NCI-H748 treated with DMSO at 0.1 percent for 48 hours (cell line): ENCODE measurements at places on chromosomes 1 and 21.
A peak's percentile ranks its signal among the peaks of the same experiment; 100 is the strongest.

GRCh38 chr1:223775054-223775453, 62.7 kb downstream of the CAPN2 start:
- no peak for DNase-seq

DNA sequence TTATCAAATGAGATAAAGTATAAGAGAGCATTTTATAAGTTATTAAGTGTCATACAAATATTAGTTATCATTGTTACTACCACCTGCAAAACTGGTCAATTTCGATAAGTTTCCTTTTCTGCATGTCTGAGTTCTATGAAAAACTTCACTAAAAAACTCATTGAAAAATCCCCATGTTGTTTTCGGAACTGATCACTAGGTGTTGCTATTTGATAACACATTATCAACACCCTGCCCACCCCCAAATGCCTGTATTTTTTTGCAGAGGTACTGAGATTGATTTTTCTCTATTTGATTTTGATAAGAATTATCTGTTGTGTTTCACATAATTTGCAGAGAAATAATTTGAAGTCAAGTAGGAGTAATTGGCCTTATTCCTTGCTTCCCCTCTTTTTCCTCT, 22.1 kb upstream of the DISP1 start:
- peak; percentile 18 for DNase-seq

DNA sequence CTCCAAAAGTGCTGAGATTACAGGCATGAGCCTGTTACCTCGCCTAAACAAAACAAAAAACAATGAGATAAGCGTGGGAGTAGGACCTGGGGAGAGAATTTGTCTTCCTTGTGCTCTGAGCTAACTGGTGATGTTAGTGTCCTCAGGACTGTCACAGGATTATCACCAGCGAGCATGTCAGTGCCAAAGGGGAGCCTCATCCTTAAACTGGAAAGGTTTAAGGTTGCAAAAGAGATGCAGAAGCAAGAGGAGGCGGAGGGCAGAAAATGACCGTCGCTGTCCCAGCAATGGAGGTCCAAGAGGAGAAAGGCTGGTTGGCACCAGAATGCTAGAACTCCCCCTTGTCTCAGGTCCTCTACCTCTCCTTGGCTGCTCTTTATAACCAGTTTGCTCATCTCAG, 3.9 kb downstream of the SYPL2 start:
- no peak for DNase-seq

DNA sequence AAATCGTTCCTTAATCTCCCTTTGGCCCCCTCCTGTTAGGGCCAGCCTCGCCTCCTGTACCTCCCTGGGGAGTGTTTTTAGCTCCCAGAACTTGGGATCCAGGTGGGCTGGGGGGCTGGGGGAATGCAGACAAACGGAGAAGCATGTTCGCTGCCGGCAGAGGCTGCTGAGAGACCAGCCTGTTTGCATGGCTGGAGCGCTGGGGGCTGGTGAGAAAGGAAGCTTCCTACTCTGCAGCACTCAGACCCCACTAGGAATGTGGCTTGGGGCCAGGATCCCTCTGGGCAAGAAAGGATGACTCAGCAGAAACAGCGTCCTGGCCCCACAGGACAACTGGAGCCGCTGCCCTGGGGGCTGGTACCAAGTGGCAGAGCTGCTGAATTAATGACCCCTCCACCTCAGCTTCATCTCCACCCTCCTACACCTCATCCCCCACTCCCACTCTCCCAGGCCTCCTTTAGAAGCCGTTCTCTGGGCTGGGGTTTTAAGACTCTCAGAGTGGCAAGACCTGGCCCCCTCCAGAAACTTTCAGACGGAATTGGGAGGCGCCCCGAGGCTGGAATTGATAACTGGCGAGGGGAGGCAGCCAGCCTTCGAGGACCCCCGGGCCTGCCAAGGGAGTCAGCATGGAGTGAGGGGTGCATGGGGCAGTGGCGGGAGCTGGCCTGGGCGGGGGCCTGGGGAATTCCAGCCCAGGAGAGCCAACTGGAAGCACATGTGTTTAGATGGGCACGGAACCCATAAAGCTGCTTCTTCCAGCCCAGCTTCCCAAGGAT, 28.5 kb upstream of the EPS8L3 start:
- DNase-seq: peak; percentile 43

- no peak for DNase-seq
Measured at GRCh38 chr21:27451116-27451515, 484.2 kb upstream of the ADAMTS5 start.

DNA sequence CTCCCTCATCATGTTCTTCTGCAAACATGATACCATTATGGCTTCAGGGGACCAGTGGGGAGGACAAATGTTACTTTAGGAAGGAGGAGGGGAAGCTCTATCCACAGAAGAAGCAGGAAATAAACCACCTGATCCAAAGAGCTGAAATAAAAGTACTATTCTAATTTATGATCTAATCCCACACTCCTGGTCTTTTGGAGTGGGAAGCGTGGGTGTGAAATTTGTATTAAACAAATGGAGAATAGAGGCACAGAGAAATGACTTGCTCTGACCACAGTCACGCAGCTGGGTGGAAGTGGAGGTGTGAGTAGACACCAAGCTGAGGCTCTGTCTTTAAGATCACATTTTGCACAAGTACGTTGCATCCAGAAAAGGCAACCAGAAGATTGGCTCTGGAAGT, 14.5 kb upstream of the STUM start:
- DNase-seq: no peak

GRCh38 chr1:181152892-181153633, 64.6 kb downstream of the IER5 start:
- no peak for DNase-seq

DNA sequence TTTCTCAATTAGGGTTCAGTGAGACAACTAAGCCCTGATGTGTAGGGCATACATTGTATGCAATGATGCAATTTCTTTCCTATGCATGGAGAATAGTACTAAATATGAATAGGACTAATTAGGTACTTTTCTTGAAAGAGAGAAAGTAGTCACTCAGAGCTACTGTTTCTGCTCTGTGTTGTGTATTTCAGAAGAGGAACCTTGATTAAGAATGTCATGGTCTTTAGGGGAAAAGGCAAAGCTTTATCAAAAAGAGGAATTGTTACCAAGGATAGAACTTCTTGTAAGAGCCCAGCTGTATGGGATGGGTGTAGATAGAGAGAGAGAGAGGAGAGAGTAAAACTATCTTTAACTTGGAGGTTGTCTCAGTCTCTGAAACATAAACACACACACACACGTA, 49.1 kb downstream of the HLX start:
- DNase-seq: no peak

DNA sequence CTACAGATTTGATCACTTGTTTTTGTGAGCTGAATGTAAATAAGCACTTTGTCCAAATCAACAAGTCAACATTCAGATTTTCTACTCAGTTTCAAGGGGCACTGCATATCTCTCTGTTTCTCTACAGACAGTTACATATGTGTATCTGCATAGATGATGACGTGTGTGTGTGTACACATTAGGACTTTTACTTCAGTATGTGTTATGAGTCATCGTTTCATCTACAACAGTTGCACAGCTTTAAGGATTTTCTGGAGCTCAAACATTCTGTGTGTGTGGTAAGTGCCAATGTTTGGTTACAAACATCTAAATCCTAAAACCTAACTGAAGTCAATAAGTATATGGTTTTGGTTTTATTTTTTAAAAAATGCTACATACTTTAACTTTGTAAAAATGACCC, 494.5 kb upstream of the PBX1 start:
- DNase-seq: no peak

GRCh38 chr1:204834752-204835151, 35.9 kb upstream of the NFASC start:
- DNase-seq: no peak

GRCh38 chr1:186819126-186819525, 9.6 kb upstream of the PLA2G4A start:
- DNase-seq: no peak

GRCh38 chr21:37396855-37397254, 30.3 kb downstream of the DYRK1A start:
- no peak for DNase-seq

DNA sequence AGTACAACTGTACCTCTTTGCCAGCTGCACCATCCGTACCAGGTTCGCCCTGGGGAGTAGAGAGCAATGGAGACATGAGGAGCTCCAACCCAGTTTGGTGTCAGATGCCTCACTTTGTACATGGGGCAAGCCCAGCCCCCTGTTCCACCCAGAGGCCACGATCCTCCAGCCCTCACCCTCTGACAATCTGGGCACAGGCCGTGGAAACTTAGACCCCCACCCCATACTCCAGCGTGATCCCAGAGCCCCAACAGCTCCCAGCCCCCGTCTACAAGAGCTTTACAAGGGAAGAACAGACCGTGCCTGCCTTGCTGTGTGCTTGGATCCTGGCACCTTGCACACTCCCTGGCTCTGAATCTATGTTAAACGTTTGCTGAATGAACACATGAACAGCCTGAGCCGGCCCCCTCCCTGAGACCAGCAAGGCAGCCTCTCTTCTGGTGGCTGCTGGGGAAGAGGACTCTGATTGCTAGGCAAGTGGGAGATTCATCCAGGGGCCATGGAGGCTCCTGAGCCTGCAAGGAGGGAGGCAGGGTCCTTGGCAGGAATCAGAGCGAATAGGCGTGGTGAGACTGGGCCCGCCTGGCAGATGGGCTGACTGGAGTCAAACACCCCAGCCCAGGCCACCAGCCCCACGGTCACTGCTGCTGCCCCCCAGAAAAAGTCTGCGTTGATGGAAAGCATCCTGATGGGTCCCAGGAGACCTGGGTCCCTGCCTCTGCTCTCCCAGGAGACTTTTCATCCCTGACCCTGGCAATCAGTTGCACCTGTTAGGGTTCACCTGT, 12.5 kb upstream of the PEF1 start:
- DNase-seq: no peak

GRCh38 chr1:155591770-155592169, 18.2 kb upstream of the MSTO1 start:
- DNase-seq: peak; percentile 73

DNA sequence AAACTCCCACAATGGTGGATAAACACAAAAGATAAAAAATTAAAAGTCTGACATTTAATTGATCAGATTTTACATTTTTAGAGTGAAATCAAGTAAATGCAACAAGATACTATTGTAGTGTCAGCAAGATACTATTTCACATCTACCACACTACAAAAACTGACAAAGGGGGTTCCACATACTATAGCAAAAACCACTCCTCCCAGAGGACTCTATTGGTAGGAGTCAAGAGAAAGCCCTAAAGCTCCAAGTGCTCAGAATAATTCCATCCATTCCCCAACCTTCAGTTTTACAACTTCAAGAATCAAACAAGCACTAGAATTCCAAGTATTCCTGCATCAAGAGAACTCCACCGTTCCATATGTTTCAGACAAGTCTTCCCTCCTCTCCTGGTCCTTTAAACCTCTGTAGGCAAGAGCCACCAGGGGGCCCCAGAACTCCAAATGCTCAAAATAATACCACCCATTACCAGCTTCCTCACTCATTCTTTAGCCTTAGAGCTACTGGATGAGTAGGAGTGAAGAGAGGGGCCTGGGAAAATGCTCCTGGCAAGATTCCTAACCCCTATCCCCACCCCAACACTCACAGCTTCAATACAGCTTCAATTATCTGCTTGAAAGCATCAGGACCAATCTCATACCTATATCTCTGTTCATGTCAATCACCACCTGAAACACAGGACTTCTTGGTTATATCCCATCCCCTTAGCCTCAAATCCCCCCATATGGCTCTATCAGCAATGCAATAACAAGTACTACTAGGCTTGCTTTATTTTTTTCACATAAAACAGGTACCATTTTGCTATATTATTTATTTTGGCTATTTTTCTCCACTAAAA, 9.9 kb downstream of the TOR1AIP2 start:
- peak; percentile 4 for DNase-seq

DNA sequence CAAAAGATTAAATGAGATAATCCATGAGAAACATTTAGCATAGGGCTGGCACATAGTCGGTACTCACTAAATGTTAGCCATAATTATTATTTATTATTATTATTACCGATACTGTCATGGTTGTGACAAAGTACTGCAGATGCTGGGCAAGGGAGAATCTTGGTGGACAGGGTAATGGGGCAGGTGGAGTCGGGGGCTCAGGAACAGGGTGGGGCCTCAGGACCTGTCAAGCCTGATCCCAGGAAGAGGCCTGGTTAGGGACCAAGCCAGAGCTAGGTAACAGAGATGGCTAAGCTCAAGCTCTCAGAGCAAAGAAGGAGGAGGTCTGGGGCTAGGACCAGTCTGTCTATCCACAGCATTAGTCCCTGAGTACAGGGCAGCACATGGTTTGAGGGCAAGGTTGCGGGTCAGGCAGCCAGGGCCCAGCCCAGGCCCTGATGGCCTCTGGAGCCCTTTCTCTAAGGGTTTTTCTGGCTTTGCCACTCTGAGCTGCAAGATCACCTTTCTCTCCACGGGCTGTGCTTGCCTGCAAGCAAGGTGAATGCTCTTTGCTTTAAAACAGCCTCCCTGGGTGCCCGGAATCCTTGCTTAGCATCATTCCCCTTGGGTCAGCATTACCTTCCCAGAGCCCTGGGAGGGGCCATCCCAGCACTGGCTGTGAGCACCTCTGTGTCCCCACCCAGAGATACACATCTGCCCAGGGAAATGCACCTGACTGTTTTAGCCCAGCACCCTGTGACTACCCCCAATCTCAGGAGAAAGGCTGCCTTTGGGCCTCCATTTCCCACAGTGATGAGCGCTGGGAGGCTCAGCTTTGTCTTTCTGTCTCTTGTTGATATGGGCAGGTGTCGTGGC, 572.0 kb downstream of the PTPRU start:
- DNase-seq: no peak

GRCh38 chr1:23102289-23102688, 66.4 kb downstream of the LUZP1 start:
- no peak for DNase-seq

DNA sequence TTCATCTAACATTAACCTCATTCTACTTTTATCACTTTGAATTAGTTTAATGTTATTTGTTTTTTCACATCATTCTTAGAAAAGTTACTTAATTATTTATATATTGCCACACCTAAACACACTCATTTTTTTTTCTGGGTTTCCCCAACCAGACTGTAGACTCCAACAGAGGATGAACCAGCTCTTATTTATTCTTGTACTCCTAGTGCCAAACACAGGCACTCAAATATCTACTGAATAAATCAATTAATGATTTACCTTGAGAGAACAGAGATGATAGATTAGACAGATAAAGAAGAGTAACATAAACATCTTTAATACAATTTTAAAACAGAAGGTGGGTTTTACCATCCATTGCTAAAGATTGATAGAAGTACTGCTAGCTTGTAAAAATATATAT, 35.6 kb downstream of the EGLN1 start:
- DNase-seq: no peak

- no peak for DNase-seq
Measured at GRCh38 chr1:39178541-39179431, 25.7 kb upstream of the MACF1 start.

DNA sequence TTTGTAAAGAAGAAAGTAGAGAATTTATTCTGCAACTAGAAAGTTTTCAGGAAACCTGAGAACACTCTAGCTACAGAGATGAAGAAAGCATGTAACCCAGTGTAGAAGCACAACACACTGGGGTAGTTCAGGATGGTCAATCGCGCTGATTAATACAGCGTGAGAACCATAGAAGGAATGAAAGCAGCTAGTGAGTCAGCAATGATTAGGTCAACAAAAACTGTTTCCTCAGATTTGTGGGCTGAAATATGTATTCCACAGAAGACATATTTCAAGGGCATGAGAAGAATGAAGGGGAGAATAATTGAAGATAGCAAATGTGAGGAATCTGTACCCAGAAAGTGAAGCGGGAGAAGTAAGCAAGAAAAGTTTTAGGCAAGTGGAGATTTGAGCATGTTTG, 97.8 kb upstream of the ADGRL2 start:
- no peak for DNase-seq

GRCh38 chr1:5597171-5597850, 394.9 kb downstream of the NPHP4 start:
- no peak for DNase-seq
